H4 (cell line): ENCODE measurements at places on chromosomes 1 and 21. TPM values are rescaled to one million over a fixed set of nuclear protein-coding genes. Genes with fewer than 3 reads are reported as not detected.

- no peak for DNase-seq
Measured at GRCh38 chr21:40335704-40336103, 468.5 kb downstream of the PCP4 start.

GRCh38 chr21:45020629-45021427, 53.6 kb upstream of the ADARB1 start:
- DNase-seq: no peak

GRCh38 chr1:93237021-93237420, 56.5 kb downstream of the CCDC18 start:
- no peak for DNase-seq

- no peak for DNase-seq
Measured at GRCh38 chr1:204149107-204149506, 2.7 kb downstream of the ETNK2 start.

DNA sequence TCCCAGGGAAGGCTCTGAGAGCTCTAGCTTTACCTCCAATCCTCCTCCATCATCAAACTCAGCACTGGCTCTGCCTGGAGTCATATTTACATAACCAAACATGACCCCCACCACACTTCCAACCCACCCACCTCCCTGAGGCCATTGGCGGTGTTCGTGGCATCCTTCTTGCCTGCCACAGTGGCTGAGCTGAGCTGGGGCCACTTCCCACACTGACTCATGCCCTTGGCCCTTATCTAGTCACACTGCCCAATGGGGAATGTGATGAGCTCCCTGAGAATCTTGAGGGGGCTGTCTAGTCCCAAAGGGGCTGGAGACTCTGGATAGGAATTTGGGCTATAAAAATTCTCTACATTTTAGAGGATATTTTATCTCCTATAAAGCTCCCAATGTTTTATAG, 230.9 kb upstream of the IRF2BP2 start:
- no peak for DNase-seq

DNA sequence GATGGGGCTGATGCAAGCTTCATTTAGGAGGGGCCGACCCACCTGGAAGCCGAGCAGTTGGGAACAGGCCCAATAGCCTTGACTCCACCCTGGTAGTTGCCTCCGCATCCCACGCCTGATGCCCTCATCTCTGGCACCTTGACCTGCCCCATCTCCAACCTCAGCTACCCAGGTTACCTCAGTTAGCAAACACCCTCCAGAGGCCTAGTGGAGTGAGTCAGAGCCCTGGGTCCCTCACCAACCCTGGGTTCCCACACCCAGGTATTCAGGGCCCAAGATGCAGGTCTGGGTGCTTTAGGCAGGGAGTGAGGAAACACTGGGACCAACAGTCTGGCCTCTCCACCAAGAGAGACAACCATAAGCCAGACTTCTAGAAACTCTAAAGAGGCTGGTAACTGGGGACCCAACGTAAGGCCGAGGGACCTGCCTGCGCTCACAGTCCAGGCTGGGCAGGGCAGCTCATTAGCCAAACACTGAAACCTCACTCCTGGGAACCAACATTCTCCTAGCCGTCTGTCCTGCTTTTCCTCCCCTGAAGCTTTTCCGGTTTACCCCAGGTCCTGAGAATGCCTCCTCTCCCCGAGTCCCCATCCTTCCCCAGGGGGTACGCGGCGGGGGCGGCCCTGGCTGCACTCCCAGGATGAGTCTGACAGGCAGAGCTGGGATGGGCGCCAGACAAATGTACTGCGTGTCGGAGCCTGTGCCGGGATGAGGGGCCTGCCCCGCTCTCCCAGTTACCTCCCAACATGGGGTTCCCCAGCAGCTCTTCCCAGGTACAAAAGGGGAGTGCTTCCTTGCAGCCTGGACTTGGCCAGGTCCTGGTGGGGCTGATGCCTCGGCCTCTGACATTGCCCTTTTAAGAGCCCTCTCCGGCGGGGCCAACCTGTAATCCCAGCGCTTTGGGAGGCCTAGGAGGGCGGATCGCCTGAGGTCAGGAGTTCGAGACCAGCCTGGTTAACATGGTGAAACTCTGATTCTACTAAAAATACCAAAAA, 8.9 kb upstream of the CELSR2 start:
- no peak for DNase-seq

DNA sequence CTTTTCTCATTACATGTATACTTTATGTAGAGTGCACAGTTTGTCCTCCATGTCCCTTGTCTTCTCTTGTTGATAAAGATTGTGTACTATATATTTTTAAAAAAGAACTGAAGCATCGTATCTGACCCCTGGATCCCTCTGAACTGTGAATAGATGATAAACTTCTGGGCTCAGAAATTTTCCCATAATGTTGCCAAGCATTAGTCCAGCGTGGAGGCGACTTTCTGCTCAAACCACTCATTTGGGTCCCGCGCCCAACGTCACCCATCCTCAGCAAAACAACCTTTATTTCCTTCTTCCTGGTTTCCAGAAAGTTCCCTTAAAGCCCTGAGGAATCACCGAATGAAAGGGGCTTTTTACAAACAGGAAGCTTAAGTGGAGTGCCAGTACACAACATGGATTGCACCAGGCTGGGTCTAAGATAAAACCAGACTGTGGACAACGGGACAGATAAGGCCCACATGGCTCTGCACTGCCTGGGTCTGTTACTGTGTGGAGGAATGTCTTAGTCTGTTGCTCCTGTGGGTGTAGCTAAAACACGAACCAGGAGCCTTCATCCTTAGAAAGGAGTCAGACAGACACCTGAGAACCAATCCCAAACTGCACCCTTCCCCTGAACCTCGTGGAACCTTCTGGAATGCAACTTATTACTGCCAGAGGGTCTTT, 15.6 kb downstream of the EVA1C start:
- DNase-seq: no peak

- peak; percentile 76 for DNase-seq
Measured at GRCh38 chr1:159916242-159917051, 8.9 kb downstream of the TAGLN2 start.

DNA sequence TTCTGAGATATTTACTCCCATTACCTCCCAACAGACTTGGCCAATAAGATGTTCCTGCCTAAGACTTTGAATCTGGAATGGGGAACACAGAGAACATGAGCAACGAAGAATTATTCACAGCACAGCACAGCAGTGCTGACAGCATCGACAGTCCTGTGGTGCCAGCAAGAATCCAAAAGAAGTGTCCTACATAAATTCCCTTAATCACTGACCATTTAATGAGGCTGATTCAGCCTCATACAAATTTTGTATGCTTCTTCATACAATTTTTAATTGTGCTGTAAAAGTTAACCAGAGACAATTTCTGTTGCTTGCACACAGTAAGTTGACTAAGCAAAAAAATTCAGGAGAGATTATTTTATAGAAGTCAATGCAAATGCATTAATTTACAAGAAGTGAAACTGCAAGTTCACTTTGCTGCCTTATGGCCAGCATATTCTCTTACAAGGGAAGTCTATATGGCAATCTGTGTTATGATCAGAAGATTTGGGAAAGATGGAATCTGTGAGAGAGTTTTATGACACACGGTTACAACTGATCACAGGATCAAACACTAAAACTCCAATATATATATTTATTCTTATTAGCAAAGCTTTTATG, 855.9 kb downstream of the LTN1 start:
- DNase-seq: no peak

DNA sequence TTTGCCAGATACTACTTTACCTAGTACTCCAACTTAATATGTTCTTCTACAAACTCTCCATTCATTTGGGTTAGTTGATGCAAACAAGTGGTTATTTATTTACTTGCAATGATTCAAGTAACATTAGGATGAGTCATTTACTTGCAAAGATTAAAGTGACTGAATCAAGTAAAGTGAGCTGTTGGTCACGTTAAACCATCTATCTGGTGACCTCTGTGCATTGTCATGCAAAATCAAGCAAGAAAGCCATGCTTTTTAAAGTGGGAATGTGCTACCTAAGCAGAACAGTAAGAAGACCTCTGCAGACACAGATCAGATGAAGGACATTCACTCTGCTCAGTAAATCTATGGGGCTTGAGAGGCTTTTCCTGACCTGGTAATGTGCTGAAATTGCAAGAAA, 254.7 kb downstream of the LRRIQ3 start:
- peak; percentile 20 for DNase-seq

Gene OR2L3
- not detected in 2 replicates for total RNA-seq

Gene F5
- total RNA-seq: not detected in 2 replicates

Gene FCMR
- total RNA-seq: 0.12 and 1.3 TPM in 2 replicates
